NCI-H1092 (cell line): ENCODE measurements at places on chromosomes 4 and X.

DNA sequence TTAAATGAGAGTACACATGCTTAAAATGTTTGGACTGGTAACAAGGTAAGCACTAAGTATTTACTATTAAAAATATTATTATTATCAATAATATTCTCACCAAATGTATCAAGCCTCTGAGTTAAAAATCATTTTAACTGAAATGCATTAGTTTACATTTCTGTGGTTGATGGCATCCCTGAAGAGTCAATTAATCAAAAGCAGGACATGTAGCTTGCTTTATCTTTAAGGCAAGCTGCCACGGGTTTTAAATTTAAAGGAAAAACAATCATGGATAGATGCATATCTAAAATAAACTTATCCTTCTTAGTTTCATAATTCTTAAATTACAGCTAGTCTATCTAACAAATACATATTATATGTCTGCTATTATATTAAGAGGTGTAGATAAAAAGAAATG is 584.8 kb upstream of the INTU start:
- DNase-seq: no peak

GRCh38 chr4:107693132-107693531 is 26.9 kb downstream of the PAPSS1 start:
- DNase-seq: no peak

DNA sequence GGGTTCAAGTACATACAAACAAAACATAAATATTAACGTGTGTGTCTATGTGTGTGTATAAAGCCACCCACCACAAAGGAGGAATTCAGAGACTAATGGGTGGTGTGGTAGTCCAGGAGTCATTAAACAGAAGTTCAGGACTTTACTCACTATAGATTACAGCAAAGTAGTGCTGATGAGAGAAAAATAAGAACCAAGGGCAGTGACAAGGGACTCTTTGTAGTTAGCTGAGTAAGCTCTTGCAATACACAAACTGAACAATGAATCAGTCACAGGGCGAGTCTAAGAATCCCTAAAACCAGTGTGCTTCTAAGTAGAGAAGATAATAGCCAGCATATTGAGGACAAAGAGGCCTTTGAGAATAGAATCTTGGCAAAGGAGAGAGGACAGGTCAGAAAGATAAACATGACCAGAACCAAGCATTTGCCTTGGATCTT is 232.4 kb downstream of the PPP3CA start:
- DNase-seq: no peak

DNA sequence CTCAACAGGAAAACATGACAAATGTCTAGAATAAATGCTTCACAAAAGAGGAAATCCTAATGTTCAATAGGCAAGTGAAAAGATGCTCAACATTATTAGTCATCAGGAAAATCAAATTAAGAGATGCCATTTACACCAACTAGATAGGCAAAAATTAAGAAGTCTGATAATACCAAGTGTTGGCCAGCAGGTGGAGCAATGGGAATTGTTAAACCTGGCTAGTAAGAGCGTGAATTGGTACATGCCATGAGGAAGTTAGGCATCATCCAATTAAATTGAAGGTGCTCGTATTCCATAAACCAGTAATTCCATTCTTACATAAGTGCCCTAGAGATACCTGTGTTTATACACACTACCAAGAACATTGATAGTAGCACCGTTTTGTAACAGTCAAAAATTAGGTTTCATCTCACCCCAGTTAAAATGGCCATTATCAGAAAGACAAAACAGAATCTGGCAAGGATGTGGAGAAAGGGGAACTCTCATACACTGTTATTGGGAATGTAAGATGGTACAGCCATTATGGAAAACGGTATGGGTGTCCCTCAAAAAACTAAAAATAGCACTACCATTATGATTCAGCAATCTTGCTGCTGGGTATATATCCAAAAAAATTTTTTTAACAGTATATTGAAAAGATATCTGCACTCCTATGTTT is 14.0 kb upstream of the ZCCHC18 start:
- peak; percentile 52 for DNase-seq

- no peak for DNase-seq
These were observed 487.8 kb upstream of the MAGEB18 start for GRCh38 chrX:25650216-25650820.

GRCh38 chr4:75895744-75896314 is 6.4 kb downstream of the PPEF2 start:
- no peak for DNase-seq

DNA sequence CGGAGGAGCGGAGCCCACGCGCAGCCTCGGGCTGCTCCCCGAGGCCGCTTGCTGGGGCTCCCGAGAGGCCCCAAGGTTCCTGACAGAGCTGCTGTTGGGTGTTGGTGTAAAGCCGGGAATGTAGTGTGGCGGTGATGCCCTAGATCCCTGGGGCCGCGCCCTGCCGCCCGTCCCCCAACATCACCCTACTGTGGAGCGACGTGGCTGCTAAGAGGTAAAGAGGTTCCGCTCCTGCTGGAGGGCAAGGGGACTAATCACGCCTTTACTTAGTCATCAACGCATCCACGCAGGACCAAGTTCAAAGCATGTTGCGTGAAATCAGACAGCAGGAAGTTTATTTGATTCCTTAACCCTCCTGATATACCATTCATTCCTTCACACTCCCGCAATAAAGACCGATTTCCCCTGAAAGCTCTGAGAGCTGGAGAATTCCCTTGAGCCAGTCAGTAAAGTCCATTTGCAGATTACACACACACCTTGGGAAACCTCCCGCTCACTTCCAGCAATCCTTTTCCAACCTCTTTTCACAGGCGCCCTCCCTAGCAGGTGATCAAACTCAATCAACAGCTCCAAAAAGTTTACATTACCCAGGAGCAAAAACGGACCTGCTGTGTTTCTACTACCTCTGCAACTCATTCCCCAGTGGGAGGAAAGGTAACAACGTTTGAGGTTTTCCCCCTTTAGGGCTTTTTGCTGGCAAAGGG is 579 bp upstream of the GABRA2 start:
- DNase-seq: no peak

DNA sequence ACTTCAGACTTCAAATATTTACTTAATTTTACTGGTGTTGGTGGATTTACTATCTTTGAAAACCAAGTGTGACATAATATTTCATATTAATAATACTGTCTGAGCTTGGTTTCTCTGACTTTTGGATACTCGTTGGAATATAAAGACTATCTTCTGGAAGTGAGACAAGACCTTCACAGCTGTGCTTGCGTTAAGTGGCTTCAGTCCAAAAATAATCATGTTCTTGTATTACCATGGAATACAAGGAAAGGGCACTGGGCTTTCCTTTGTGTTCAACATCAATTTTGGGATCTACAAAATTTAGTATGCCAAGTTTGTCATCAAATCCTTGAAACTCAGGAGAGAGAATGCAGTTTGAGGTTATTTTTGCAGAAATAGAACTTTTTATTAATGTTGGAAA is 712.4 kb upstream of the LCORL start:
- DNase-seq: peak; percentile 73

- DNase-seq: no peak
These were observed 60.5 kb upstream of the TSPAN7 start for GRCh38 chrX:38500866-38501265.

DNA sequence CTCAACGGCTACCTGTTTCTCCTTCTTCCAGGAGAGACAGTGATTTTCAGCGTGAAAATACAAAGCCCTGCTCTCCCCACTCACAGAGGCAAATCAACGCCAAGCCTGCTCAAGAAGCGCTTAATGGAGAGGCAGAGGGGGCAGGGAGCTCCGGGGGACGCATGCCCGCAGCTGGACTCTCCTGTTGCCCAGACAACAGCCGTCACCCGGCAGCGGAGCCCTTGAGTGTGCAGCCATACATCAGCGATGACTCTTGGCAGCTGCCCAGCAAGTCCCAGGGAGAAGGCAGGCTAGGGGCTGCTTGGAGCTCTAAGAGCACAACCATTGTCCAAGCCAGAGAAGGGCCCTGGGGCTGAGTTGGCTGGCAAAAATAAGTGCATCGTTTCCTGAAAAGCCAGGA is 71.0 kb upstream of the AFAP1 start:
- peak; percentile 99 for DNase-seq

DNA sequence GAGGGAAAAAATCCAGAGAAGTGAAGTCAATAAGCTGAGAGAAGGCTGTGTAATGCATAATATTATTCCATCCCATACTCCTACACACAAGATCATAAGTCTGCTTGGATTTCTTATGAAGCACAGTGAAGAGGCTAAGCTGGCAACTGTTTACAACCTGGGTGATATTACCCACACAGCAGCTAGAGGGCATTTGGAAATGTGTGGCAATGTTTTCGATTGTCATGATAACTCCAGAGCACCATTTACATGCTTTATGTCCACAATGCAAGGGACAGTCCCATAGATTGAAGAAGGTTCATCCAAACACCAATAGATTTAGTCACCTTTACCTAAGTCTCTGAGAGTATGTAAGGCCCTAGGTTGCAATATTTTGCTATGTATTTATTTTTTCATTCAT is 412.2 kb downstream of the PPP3CA start:
- DNase-seq: no peak

- DNase-seq: no peak
These were observed 344.0 kb downstream of the ACTRT1 start for GRCh38 chrX:127708155-127708554.

DNA sequence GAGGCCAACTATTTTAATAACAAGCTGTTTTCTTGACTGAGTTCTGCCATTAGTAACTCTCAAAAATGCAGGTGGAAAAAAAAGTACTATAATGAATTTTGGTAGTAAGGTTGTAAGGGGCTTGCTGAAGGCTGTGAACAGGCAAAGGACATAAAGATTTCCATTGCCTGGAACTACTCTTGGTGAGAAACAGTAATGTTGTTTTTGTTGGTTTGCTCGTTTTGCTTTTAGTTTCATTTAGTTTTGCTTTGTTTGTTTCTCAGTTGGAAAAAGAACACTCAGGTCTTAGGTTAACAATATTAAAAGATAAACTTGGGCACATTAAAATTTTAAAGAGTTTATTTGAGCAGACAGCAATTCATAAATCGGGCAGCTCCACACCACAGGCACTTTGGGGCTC is 824.5 kb upstream of the HTR2C start:
- no peak for DNase-seq

DNA sequence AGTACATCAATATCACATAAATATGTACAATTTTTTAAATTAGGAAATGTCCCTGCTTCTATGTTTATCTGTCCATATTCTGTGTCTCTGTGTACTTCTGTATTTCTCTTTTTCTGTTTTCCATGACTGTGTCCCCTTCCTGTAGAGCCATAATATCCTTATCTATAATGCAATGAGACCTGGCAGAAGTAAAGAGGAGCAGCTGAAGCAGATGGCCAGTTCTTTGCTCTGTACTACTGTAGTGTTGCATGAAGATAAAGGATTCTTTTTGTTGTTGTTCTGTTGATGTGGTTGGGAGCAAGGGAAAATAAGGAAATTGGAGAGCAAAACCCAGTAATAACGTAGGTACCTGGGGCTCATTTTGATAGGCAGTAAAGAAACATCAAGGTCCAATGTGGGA is 301.7 kb downstream of the ADGRL3 start:
- no peak for DNase-seq

DNA sequence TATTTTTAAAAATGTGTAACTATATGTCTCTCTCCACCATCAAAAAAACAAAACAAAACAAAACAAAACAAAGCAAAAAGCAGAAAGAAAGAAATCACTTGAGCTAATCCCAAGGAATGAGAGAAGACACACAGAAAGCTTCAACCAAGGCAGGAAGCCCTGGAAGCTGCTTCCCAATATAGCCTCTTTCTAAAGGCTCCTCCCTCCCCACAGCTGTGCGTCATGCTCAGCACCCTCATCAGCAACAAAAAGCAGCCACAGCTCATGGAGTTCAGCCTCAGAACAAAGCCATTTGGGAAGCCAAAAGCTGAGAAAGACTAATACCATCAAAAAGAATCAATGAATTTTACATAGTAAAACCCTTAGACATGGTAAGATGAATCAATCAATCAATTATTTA is 501.6 kb upstream of the SMIM31 start:
- DNase-seq: no peak

GRCh38 chr4:6918338-6918737 is 8.7 kb downstream of the TBC1D14 start:
- DNase-seq: no peak

DNA sequence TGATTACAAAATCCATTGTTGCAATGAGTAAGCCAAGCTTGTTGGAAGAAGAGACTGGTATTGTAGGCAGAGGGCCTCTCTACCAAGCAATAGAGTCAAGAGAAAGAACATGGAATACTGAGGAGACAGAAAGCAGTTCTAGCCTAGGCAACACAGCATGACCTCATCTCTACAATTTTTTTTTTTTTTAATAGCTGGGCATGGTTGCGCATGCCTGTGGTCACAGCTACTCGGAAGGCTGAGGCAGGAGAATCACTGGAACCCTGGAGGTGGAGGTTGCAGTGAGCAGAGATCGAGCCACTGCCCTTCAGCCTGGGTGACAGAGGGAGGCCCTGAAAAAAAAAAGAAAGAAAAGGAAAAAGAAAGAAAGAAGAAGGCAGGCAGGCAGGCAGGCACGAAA is 11.7 kb upstream of the ZBTB33 start:
- no peak for DNase-seq

GRCh38 chr4:138510053-138510452 is 267.9 kb upstream of the SLC7A11 start:
- no peak for DNase-seq

- no peak for DNase-seq
These were observed 20.1 kb upstream of the TET2 start for GRCh38 chr4:105126311-105127169.

DNA sequence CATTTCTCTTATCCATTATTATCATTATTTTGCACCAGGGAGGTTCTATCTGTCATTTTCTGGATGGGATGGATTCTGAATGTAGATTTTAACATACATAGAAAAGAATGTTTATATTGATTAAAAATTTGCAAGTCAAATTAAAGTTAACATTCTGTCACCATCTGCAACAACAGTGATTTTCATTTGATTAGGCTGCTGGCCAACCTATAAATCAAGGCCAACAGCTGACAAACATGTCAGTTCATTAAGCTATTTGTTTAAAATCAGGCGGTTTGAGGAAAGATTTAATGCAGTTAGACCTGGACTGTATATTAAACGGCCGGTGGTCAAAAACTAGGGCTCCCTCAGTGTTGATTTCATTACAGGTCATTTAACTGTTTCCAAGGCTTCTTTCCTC is 109.5 kb upstream of the CBR4 start:
- no peak for DNase-seq

DNA sequence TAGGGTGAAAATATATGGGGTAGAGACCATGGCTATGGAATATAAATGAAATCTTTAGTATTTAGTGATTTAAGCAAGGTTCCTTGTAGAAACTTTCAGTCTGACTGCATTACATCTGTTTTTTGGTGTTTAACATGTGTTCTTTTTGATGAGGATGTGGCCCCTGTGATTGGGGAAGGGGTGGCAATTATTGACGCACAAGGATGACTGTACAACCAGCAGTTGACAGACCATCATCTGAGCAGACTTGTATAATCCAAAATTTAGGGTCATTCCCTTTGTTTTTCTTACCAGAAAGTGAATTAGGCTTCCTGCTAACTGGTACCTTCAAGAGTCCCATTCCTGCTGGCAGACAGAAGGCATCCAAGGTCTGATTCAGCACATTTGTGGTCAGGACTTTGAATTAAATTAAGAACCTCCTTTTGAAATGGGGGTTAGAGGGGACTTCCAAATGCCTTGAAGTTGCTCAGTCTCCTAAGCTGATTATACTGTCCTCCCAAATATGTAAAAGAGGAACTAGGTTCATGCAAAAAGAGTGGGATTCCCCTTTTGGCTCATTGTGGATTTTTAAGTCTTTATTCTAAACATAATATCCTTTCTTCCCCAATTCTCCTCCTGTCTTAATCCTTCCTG is 112.4 kb upstream of the CXCL13 start:
- no peak for DNase-seq
